Activated naive CD4-positive, alpha-beta T cell treated with anti-CD3 and anti-CD28 coated beads, Interleukin-2, amount 10 ng/mL, durations not matched to agents 7 days and 5 days (primary cell): ENCODE measurements at places on chromosomes 6 and 20.

- DNase-seq: no peak
Observed at GRCh38 chr6:129498541-129498940, 211.4 kb downstream of the ARHGAP18 start.

DNA sequence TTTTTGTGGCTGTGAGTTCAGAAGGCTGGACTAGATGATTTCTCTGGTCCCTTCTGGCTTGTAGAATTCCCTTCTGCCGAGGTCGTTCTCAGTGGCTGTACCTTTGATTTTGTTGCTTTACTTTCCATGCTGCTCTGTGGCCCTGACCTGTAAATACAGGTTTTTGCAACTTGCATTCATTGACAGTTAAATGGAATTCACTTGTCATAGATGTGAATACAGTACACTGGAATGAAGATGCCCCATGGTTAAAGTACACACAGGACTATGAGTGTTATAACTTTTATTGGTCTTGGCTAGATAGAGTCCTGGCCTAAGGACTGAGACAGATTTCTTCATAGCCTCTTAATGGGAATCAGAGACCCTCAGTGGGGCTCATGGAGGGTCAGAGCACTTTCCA lies 12.9 kb upstream of the EFCAB8 start:
- no peak for DNase-seq

DNA sequence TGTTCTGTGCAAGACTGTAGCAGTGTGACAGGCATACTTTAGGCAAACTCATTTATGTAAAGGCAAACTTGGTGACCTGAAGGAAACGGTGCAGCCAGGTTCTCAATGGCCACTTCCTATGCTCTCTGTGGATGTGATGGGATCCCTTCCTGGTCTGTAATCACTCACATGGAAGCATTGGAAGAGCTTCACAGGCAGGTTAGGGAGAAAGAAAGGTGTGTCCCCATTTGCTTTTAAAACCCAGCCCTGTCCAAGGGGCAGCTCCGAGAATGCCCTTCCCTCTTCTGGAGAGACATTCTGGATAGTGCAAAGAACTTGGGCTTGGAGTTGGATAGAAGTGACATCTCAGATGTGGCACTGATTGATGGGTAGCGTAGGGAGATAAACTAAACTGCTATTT lies 28.1 kb downstream of the CEP43 start:
- DNase-seq: no peak

GRCh38 chr6:30349421-30350177 lies 4.6 kb downstream of the RPP21 start:
- DNase-seq: no peak

- DNase-seq: no peak
Observed at GRCh38 chr6:62286470-62286843, 432 bp upstream of the KHDRBS2 start.

DNA sequence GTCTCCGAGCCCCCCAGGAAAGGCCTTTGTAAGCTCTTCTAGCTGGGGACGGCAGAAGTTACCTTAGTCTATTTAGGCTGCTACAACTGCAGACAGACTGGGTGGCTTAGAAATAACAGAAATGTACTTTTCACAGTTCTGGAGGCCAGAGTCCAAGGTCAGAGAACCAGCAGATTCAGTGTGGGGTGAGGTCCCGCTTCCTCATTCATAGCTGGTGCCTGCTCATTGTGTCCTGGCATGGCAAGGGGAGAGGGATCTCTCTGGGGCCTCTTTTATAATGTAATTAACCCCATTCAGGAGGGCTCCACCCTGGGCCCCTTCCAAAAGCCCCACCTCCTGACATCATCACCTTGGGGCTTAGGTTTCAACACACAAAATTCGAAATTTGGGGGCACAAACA lies 315.1 kb downstream of the CDH4 start:
- DNase-seq: no peak

DNA sequence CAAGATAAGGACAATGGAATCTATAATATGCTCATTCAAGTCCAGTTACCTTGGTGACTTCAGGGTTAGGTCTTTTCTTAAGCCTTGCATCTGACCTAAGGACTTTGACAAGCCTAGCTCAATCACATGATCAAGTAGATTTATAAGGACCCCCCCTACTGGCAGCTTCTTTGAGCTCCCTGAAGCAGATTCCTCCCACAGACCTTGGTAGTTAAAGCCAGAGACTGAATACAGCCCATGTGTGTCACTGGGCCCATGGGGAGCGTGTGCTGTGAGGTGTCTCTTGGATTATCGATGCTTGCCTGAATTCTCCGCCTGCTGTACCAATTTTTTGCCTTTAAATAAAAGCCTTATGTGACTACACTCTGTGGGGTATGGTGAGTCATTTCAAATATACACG lies 372.7 kb upstream of the RGS17 start:
- DNase-seq: no peak

GRCh38 chr6:86016077-86016476 lies 373.4 kb upstream of the SYNCRIP start:
- no peak for DNase-seq

GRCh38 chr20:45621593-45621992 lies 7.9 kb upstream of the WFDC10A start:
- no peak for DNase-seq

DNA sequence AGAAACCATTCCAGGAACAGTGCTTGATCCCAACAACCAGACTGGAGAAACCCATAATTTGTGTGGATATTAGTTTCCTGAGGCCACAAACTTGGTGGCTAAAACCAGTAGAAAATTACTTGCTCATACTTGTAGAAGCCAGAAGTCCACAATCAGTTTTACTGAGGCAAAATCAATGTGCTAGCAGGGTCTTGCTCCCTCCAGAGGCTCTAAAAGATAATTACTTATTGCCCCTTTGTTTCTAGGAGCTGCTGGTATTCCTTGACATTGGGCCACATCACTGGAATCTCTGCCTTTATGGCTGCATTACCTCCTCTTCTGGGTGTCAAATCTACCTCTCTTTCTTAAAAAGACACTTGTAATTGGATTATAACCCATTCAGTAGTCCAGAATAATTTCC lies 142.2 kb upstream of the SAMD5 start:
- no peak for DNase-seq

GRCh38 chr6:7590918-7591302 lies 912 bp downstream of the SNRNP48 start:
- no peak for DNase-seq

DNA sequence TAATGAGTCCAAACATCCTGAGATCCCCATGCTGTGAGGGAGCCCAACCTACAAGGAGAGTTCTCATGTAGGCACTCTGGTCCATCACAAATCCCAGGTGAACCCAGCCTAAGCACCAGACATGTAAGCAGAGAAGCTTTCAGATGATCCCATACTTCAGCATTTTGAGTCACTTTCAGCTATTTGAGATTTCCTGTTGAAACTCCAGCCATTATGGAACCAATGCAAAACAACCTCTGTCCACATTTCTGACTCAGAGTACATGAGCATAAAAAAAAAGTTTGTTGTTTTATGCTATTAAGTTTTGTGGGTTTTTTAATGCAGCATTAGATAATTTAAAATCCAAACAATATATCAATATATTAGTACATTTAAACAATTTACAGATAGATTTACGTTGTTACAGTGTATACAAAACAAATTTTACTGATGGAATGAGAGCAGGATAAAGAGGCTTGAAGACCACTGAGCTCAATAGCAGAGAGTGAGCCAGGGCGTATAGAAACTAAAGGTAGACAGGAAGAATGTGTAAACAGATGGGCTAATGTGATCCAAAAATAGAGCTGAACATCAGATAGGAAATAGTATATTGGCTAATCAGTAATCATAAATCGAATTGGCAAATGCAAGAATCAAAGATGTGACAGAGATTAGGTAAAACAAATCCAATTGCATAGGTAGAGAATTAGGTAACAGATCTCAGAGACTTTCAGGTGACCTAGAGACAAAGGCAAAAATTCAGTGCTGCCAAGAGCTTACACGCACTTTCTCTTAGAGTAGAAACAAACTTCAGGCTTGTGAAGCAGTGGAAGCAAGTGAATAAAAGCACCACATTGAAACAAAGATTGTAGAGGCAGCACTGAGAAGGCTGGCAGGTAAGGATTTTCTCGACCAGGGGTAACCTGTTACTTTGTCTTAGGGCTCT lies 36.2 kb upstream of the PLCB1 start:
- DNase-seq: no peak

DNA sequence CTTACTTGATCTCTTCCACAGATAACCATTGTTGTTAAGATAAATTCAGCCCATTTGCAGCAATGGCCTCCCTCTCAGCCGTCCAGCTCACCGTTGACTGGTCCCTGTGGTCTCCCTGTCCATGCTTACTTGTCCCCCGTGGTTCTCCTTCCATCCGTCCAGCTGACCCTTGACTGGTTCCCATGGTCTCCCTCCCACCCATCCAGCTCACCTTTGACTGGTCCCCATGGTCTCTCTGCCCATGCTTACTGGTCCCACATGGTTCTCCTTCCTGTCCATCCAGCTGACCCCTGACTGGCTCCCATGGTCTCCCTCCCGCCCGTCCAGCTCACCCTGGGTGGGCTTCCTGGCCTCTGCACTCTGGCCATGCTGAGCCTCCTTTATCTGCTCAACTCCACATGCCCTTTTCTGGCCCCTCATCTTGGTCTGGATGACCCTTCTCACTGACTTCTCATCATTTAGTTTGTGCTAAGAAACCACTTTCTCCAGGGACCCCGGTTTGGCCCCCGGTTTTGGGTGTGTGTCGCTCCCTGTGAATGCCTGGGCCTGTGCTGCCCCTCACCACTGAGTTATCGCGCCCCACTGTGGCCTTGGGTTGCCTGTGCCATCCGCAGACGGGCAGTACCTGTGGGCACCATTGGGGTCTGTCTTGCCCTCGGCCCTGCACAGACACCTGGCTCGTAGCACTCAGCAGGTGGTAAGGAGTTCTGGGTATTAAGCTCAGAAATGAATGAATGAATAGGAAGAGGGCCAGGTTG lies 146.4 kb downstream of the ERMARD start:
- DNase-seq: no peak

GRCh38 chr6:130713144-130713543 lies 114.1 kb upstream of the SMLR1 start:
- DNase-seq: no peak
